ENCODE measurements at places on chromosomes 13 and 19. TPM values are rescaled to one million over a fixed set of nuclear protein-coding genes. Genes with fewer than 3 reads are reported as not detected.

GRCh38 chr19:2475018-2475701 lies 767 bp upstream of the GADD45B start:
- DNase-seq, result no peak

SIGLEC8 gene
- total RNA-seq, result 1.7 TPM

CTXN1 gene
- total RNA-seq, result 28.7 TPM

- no peak for DNase-seq
These were observed 51.1 kb downstream of the TNFRSF19 start for GRCh38 chr13:23621316-23621645.
